GM10248 (cell line): ENCODE measurements at places on chromosomes 3 and 15.

DNA sequence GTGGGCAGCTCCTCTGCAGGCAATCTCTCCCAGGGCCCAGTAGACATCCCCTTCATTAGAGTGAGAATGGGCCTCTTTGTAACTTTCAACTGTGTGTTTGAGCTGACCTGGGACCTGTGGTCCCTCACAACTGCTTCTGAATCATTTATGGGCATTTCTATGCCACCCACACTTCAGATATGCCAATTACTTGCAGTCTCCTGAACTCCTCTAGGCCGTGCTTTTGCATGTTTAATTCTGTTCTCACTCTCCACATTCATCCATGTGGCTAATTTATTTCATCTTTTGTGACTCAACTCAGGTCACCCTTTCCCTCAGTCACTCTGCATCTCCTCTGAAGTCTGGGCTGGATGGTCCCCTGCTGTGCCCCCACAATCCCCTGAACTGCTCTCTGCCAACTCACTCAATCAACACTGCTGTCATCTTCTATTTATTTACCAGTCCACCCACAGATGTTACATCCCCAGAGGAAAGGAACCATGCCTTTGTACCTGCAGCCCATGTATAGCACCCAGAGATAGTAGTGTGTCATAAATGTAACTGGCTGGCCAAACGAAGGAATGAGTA lies 364.7 kb downstream of the EPHB1 start:
- DNase-seq, result no peak

DNA sequence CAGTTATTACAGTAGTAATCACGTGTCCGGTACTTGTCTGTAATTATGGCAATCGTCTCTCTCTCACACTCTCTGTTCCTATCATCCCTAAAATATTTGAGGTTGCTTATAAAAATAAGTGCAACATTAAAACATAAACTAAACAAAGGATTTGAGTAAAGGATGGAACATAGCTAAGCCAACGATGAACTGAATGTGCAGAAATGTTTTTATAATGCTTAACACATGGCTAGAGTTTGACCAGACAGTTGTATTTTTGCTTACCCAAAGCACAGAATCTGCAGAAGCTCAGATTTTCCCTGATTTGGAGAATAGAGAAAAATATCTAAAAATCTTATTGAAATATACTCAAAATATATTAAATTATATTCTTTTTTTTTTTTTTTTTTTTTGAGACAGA lies 1030.9 kb downstream of the NAALADL2 start:
- no peak for DNase-seq

DNA sequence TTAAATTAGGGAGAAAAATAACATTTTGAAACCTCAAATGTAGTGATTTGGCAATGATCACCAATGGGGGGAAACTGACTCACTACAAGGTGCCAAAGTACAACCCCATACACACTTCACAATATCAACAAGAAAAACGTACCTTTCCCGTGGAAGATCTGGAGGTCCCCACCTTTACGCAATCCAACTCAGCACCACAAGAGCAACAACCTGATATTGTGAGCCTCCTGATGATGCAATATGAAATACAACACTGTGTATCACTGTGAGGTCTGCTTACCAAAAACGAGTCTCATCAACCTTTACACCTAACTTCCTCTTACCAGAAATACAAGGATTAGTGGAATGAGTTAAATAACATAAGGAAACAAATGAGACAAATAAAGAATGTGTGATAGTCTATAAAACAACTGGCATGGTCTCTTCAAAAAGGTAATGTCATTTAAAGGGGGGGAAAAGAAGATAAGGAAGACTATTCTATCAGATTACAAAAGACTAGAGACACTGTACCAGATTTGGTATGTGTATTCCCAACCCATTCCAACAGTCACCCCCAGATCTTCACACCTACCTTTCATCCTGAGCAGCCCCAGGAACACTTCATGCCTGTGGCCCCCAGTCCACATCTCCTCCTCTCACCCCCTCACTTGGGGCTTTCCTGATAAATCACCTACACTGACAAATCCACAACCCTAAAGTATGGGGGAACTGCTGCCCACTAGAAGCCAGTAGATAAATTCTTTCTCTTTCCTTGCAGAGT lies 27.7 kb downstream of the DLG1 start:
- no peak for DNase-seq

DNA sequence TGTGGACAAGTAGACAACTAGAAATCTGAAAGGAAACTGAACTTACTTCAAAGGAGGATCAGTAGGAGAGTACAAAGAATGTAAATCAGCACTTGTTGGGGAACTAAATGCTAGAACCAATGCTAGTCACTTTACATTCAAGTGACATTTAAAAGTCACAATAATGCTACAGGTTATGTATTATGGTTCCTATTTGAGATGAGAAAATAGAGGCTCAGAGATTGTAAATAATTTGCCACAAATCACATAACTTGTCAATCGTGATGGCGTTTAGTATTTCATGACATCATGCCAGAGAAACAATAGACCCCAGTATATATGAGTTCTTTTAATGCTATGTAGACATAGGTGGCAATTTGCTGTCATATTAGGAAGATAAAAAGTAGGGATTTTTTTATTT lies 467.8 kb upstream of the CBLB start:
- DNase-seq, result no peak

- DNase-seq, result no peak
Measured at GRCh38 chr3:63762934-63763550, 56.1 kb upstream of the C3orf49 start.

DNA sequence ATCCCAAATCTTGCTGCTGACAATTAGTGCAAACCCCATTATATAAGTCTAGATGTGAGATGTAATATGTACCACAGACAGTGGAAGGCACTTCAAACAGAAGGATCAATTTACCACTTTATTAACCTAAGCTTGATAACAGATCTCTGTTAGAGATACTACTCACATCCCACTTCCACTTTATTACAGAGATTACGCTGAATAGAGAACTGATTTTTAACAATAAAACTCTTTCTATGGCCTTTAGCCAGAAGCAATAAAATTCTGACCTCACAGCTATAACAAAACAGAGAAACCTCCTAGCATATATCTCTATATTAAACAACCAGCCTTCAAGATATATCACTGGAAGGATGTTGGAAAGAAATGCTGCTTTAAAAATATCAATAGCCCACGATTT lies 517.7 kb downstream of the MAGI1 start:
- no peak for DNase-seq

- no peak for DNase-seq
Measured at GRCh38 chr15:28079313-28079969, 19.7 kb downstream of the OCA2 start.

DNA sequence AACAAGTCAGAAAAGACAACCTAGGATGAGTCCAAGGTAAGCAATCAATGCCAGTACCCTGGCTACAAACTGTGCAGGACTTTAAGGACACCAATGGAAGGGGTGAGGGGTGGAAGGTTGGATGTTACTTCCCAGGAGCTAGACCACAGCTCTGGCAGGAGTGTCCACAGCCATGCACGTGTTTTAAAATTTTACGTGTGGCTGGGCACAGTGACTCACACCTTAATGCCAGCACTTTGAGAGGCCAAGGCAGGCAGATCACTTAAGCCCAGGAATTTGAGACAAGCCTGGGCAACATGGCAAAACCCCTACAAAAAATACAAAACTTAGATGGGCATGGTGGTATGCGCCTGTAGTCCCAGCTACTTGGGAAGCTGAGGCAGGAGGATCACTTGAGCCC lies 14.7 kb upstream of the HDC start:
- DNase-seq, result no peak

DNA sequence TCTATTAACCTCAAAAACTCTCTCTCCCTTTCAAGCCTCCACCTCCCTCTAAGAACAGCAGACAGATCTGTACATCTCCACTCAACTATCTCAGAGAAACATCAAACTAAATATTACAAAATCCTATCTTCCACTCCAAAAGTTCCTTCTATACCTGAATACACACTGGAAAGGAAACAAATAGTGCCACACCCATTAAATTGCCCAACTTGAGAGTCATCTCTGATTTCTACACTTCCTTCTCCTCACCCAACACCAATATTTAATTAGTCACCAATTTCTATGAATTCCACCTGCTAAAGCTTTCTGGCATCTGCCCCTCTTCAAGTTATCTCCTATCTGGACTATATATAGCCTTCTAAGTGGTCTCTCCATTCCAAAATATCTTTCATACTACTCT lies 65.8 kb downstream of the PEAK1 start:
- no peak for DNase-seq

- DNase-seq, result no peak
Measured at GRCh38 chr15:58282060-58282708, 144.0 kb downstream of the AQP9 start.

DNA sequence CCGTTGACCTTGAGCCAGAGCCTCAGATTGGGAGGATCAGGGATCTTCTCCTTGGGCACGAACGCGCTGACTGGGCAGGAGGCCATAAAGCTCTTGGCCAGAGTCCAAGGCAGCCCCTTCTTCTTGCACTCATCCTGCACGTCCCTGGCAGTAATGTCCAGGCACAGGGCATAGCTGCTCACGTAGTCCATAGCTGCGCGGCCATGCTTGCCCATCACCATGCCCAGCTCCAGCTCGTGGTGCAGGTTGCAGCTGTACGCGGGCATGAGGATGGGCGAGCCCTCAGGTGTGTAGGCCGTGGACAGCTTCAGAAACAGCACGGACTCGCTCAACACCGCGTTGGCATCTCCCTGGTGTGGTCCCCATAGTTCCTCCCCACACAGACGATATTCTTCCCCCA lies 17.9 kb upstream of the RPLP1 start:
- no peak for DNase-seq

DNA sequence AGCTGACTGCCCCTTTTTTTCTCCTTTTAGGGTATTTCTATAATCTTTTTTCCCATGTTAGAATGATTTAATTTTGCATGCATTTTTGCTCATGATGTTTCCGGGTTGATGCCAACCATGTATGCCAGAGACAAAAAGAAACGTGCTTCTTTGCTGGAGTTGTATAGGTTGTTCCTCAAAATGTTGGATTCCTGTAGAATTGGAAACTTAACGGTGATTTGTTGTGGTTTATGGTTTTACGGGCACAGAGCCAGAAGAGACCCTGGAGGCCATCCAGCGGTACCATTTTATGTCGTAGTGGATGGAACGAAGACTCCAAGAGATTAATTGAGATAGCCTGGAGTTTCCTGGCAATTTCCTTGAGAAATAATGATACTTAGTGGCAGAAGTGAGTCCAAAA lies 481.5 kb upstream of the RGMA start:
- DNase-seq, result no peak

DNA sequence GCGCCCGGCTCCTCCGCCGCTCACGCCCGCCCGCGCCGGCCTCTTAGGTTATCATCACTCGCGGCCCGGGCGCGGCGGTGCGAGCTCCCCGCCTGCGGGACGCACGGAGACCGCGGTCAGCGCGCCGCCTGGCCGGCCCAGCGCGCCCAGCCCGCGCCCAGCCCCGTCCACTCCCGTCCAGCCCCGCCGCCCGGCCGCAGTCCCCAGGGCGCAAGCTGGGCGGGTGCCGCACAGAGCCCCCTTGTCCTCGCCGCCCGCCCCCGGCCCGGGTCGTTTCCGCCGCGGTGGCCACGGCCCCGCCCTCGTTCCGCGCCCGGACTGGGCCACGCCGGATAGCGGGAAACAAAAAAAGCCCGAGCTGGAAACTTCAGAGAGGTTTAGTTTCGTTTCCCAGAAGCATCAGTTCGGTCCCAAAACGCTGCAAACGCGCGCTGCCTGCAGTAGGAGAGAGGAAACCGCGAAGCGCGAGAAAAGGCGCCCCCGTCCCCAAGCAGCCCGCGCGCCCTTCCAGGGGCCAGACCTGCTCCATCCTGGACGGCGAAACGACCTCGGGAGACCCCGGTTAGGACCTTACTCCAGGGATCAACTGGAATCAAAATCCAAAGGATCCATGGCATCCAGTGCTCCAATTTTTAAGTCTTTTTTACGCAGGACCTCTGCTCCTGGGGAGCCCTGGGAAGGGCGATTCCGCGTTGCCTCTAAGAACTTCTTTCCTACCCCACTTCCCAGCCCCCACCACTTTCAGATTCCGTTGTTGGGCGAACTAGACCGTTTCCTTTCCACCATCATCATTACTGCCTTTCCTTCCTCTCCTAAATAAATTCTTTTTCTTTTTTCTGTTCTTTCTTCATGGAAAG lies at the start of gene ATP10A:
TSS of gene ATP10A (minus strand) at position 217 of the 857 bp plus-strand sequence. CDS start 231 bp downstream, outside the sequence.
- no peak for DNase-seq

- no peak for DNase-seq
Measured at GRCh38 chr3:143222505-143222904, 102.9 kb downstream of the CHST2 start.

DNA sequence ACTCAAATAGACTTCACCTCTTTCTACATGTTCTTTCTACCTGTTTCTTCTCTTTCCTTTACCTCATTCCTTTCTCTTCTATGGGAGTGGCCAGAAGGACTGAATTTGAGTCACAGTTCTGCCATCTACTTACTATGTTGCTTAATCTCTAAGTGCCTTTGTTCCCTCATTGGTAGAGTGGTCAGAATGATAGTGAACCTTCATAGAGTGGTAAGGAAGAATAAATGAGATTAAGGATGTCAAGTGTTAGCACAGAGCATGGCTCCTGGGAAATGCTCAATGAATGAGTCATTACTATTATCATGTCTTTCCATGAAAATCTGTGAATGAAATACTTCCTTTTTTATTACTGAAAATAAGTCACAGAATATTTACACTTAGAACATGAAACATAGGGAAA lies 17.5 kb downstream of the TMEM207 start:
- DNase-seq, result no peak
